ENCODE measurements at places on chromosomes 16 and 17.

DNA sequence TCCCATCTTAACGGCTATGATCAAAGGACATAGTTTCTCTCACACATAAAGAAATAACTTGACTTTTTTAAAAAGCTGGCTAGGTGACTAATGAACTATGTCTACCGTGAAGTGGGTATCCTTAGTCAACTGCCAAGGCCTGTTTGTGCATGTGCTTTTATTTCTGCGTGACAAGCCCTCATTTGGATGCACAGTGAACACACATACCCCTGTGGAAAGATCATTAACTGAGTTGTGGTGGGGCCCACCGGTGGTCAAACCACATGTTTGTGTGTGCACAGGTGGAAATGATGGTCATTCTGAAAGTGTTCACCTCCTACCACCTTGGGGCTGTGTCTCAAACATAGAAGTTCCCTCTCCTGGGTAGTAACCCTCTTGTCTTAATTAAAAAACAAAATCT is 256.1 kb upstream of the SALL1 start:
- DNase-seq: no peak

- no peak for DNase-seq
Observed at GRCh38 chr17:39757931-39758873, 20.5 kb downstream of the GRB7 start.

DNA sequence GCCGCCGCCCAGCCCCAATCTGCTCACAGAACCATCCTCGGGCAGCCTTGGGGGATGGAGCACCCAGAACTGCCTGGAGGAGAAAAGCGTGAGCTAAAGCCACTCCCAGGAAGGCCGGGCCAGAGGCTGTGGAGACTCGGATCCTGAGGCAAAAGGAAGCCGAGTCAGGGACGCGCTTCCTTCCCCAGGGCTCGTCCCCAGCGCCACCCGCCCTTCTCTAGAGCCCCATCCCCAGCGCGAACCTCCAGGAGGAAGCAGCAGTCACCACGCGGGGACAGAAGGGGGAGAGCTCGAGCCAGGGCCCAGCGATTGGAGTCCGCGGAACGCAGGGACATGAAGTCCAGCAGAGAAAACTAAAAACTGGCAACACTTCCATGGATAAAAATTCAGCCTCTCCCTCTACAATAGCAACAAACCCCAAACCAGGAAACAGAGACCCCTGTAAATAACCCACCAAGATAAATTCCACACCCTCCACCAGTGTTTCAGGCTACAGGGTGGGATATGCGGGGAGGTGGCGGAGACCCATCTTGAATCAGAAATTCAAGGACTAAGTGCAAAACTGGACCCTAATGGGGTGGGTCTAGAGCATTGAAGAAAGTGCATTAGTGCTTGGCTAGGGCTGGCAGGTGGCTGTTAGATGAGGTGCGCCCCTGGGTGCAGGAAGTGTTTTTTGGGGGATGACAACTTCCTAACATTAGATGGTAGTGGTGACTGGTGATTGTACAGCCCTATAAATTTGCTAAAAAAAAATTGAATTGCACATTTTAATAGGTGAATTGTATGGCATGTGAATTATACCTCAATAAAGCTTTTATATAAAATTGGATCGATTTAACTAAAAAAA is 116.1 kb upstream of the METRNL start:
- peak; percentile 45 for DNase-seq

- DNase-seq: no peak
Observed at GRCh38 chr17:4604111-4604644, 19.8 kb downstream of the SMTNL2 start.

DNA sequence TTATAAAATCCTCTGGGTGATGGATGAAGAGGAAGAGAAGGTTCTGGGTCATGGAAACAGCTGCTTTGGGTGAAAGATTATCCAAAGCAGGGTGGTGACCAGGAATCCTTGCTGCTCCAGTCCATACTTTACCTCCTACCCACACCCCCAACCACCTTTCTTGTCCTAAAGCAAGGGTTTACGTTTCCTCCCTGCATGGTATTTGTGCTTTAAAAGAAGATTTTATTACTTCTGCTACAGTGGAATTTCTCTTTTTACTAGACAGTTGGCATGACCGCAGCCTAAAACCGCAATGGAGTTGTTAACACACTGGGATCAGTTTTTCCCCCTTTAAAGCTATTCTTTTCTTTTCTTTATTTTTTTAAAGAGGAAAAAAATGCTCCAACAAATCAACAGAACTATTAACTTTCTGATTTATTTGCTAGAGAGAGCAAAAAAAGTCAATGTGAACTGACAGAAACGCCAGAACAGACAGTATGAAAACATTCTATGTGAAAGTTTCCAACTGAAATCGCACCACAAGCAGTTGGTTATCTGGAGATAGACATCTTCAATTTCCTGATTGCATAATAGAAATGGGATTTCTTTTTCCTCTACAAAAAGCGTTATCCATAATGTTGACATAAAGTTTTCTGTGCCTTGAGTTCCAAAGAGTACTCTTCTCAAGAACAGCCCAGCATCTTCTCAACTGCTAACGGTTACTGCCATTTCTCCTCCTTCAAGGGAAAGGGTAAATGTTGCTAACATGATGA is 236.0 kb downstream of the IRX3 start:
- DNase-seq: no peak

DNA sequence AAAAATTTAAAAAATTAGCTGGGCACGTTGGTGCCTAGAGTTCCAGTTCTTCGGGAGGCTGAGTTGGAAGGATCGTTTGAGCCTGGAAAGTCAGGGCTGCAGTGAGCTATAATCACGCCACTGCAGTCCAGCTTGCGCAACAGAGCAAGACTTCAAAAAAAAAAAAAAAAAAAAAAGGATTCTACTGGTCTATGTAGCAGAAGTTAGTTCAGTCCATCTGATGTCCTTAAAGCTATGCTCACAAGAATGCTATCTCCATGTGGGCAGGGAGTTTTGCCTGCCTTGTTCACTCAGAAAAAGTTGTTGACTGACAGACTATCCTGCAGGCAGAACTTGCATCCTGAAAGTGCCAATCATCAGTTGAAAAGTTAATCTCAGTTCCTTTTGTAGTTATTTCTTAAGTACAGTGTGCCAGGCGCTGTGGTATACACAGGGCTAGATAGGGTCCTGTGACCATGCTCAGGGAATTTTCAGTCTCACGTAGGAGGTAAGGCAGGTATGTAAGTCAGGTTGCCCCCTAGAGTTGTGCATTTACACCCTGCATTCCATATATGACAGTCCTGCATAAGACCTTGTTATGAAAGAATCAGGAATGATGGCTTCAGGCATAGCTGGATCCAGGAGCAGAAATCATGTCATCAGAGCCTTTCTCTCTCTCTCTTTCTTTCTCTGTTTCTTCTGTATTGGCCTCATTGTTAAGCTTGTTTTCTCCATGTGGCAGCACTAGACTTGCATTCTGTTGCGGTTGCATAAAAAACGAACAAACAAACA is 7.6 kb downstream of the SYT17 start:
- no peak for DNase-seq

DNA sequence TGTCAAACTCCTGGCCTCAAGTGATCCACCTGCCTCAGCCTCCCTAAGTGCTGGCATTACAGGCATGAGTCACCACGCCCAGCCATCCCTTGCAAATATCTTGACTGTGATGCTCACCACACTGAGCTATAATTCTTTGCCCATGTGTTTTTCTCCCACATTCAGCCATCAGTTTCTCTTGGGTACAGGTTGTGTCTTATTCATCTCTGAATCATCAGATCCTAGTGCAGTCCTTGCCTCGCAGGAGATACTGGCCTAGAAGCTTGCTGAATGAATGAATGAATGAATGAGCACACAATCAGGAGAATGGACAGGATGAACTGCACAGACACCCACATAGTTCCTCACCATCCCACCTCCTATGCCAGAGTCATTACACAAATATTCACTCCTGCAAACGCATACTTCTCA is 24.4 kb upstream of the ETV4 start:
- DNase-seq: no peak

- no peak for DNase-seq
Observed at GRCh38 chr16:2160915-2161551, 5.5 kb downstream of the TRAF7 start.

DNA sequence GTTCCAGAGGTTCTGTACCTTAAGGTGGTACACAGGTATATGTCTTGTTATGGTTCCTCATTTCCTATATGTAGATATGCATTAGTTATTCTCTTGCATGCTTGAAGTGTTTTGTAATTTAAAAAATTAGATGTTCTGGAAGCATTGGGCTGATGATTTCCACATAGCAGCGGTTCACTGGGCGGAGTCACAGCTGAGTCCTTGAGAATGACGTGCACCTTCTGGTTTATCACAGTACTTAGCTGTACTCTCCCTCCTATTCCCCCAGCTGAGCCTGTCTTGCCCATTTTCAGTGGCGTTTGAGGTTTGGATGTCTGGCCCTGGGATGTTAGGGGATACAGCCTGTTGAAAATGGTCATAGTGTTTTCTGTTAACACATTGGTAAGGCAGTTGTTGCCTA is 327.1 kb downstream of the SNX29 start:
- DNase-seq: no peak

- no peak for DNase-seq
Observed at GRCh38 chr16:2478279-2478678, 3.4 kb downstream of the TBC1D24 start.

GRCh38 chr16:2016407-2016922 is 3.1 kb upstream of the NPW start:
- DNase-seq: no peak

- no peak for DNase-seq
Observed at GRCh38 chr16:12090151-12090530, 113.6 kb downstream of the SNX29 start.

DNA sequence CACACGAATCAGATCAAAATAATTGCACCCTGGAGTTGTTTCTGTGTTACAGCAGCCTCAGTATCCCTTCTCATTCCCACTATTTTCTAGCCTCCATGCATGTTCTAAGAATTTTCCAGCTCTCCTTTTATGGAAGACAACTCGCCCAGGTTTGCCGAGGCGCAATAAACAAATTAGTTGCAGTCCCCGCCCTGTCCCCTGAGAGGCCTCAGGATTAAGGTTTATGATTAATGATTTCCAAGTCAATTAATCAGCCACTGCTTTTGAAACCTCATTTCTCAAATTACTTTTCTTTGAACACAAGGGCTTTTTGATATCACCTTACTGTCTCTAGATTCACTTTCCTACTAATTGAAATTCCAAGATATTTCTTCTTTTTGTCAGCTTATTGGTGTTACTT is 138.3 kb upstream of the HSBP1 start:
- DNase-seq: no peak

DNA sequence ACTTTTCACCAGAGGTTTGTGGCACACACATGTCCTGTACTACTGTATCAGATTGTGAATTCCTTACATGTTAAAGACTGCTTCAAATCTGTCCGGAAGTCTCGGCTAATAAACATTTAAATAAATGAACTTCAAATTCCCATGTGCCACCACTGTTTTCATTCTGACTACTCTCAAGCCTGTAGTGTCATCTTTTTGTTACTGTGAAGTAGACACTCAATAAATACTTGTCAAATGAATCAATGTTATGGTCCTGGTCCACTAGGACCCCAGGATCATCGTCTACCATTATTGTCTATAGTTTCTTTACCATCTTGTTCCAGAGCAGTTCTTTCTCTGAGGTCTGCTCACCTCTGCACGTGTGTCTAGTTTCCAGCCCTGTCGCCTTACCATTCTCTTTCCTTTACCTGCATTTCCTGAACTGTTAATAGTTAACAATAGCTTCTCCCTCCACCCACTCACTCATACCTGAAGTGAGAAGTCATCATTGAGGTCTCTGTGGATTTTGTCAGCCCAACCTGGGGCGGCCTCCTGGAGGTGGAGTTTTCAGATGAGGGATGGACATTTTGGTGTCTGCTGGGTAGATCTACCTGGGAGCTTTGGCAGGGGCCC is 333.0 kb downstream of the SEC14L1 start:
- no peak for DNase-seq

GRCh38 chr16:65783709-65784474 is 582.6 kb upstream of the CDH5 start:
- DNase-seq: no peak

- DNase-seq: no peak
Observed at GRCh38 chr17:68057531-68057952, 22.0 kb downstream of the KPNA2 start.

- no peak for DNase-seq
Observed at GRCh38 chr16:51433599-51433998, 282.5 kb upstream of the SALL1 start.

DNA sequence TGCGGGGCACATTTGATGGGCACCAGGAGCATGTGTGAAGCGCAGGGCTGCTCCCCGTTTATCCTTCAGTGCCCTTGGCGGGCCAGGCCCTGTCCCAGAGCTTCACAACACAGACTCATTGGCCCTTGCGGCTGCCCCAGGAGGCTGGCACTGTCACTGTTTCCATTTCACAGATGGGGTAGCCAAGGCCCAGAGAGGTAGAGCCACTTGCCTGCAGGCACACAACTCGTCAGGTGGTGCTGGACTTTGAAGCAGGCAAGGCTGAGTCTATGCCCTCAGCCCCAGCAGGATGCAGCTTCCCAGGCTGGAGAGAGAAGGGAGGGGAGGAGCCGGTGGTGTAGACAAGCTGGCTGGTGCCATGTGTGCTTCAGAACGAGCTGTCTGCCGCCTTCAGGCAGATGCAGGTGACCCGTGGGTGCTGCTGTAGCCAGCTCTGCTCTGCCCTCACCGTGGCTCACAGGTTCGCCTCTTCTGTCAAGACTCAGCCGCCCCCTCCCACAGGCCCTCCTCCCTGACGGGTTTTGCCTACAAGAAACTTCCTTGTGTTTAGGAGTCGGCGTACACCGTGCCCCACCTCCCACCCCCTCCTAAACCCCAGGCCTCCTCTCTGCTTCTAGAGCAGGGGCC is 232.3 kb upstream of the CIBAR2 start:
- no peak for DNase-seq

- no peak for DNase-seq
Observed at GRCh38 chr17:73969956-73970355, 233.5 kb upstream of the RPL38 start.

GRCh38 chr17:42456223-42457106 is 2.2 kb upstream of the ATP6V0A1 start:
- DNase-seq: no peak

- DNase-seq: no peak
Observed at GRCh38 chr17:61756561-61756960, 106.8 kb downstream of the BRIP1 start.

DNA sequence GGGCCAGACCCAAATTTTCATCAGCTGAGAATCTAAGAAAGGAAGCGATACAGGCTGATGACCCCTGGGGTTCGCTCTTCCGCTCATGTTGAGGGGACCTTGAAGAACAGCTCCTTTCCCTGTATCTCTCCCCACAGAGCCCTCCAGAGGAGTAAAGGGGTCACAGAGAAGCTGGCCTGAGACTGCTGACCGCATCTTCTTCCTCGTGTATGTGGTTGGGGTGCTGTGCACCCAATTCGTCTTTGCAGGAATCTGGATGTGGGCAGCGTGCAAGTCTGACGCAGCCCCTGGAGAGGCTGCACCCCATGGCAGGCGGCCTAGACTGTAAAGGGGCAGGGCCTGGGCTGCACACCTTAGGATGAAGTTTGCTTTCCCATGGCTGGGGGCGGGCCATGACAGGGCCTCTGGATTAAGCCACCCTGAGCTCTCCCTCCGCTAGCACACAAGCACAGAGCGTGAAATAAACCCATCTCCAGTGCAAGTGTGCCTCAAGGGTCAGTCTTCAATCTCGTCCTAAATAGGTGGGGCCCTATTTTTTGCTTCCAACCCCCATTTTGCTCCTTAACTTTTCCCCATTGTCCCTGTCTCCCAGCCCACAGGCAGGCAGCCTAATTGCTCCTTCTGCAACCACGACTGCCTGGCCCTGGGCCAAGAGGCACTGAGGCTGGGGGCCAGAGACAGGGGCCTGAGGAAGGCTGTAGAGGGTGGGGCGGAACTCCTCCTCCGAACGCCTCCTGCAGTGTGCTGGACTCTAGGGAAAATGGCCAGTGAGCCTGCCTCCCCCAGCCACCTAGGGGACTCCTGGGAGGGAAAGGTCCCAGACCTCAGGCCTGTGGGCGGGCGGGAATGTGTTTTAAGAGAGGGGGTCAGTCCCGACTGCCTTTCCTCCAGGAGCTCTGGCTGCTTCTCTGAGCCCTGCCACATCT is 3.6 kb downstream of the ZACN start:
- DNase-seq: no peak

All from C1 segment of cervical spinal cord (tissue), 14 donors.